ENCODE measurements at places on chromosomes 3 and 15. TPM values are rescaled to one million over a fixed set of nuclear protein-coding genes. Genes with fewer than 3 reads are reported as not detected.

GRCh38 chr3:73783811-73784210, 159.1 kb upstream of the PDZRN3 start:
- H3K4me1 ChIP-seq = no peaks in the 10 kb centered on the region
- H3K27me3 ChIP-seq = no peaks in the 10 kb centered on the region
- H3K4me3 ChIP-seq = no peak overlapping the region
- no peak for DNase-seq

EPHB1 gene
- 1.3 TPM for total RNA-seq

DNA sequence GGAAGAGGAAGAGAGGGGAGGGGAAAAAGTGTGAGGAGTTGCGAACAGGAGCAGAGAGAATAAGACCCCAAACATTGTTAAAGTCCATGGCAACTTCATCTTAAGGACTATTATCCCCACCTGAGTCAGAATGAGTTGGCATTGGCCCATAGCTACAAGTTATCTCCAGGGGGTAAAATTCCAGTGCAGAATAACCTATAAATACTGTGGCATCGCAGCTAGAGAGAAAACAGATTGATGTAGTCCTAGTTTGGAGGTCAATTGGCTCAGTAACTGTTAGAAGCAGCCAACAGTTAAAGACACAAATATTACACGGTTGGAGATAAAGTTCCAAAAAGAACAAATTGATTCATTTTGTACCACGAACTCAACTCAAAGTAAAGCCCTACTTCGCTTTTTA, 313.9 kb upstream of the CCDC54 start:
- no peak overlapping the region for H3K27ac ChIP-seq
- DNase-seq = no peak
- H3K4me3 ChIP-seq = no peak overlapping the region

DNA sequence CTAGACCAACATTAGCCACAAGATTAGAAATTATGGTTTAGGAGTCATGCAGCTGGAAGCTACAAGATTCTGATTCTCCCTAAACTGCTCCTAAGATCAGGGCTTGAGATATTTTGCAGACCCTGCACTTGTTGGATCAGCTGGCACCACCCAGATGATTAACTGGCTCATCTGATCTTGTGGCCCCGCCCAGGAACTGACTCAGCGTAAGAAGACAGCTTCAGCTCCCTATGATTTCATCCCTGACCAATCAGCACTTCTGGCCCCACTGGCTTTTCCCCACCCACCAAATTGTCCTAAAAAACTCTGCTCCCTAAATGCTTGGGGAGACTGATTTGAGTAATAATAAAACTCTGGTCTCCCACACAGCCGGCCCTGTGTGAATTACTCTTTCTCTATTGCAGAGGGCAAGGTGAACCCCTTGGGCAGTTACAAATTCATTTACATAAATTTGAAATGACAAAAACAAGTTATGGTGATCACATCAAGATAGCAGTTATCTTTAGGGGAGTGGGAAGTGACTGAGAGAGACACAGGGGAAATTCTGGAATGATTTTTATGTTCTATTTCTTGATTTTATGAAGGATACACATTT, 76.5 kb downstream of the CD200R1L start:
- H3K36me3 ChIP-seq = no peaks in the 10 kb centered on the region
- no peaks in the 10 kb centered on the region for H3K27me3 ChIP-seq
- no peak overlapping the region for H3K4me3 ChIP-seq
- peak overlapping the region; percentile 75 for H3K27ac ChIP-seq
- DNase-seq = peak; percentile 55
- peaks cover 23% of the 10 kb centered on the region for H3K4me1 ChIP-seq

- H3K36me3 ChIP-seq = peaks cover 28% of the 10 kb centered on the region
- H3K27ac ChIP-seq = no peak overlapping the region
- no peaks in the 10 kb centered on the region for H3K27me3 ChIP-seq
- no peak for DNase-seq
- H3K4me1 ChIP-seq = peaks cover 39% of the 10 kb centered on the region
Observed at GRCh38 chr15:51969728-51970127, 1.9 kb downstream of the LEO1 start.

PRR20G gene
- total RNA-seq = not detected

CEP19 gene
- 5.3 TPM for total RNA-seq

GRCh38 chr15:70947351-70948335, 55.0 kb downstream of the LRRC49 start:
- H3K27me3 ChIP-seq = peaks cover 29% of the 10 kb centered on the region
- no peak overlapping the region for H3K4me3 ChIP-seq
- DNase-seq = no peak
- no peak overlapping the region for H3K27ac ChIP-seq

GRCh38 chr3:172530101-172530561, 6.9 kb upstream of the TNFSF10 start:
- peak overlapping the region; percentile 68 for H3K4me3 ChIP-seq
- H3K36me3 ChIP-seq = no peaks in the 10 kb centered on the region
- H3K27me3 ChIP-seq = no peaks in the 10 kb centered on the region

DNA sequence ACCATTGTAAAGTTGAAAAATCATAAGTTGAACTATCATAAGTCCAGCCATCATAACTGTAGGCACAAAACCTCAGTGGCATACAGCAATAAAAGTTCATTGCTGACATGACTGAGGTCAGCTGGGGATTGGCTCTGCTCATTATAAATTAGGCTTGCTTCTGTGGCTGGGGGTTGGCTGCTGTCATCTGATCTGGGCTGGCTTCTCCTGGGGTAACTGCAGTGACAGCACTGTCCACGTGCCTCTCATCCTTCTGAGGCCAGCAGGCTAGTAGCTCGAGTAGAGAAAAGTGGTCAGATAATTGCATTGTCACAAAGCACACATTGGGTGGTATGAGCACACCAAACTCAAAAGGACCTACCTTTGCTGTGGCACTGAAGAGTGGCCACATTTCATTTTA, 31.3 kb downstream of the CMTM7 start:
- H3K4me3 ChIP-seq = peak overlapping the region; percentile 75
- H3K27ac ChIP-seq = peak overlapping the region; percentile 91
- H3K27me3 ChIP-seq = no peaks in the 10 kb centered on the region
- DNase-seq = no peak
- peaks cover 4% of the 10 kb centered on the region for H3K36me3 ChIP-seq

All from activated T-cell treated with anti-CD3 and anti-CD28 coated beads, Interleukin-2, amount 50 U/mL, for 72 hours (primary cell).